GM23248 (cell line): ENCODE measurements at places on chromosomes 1 and 21.

DNA sequence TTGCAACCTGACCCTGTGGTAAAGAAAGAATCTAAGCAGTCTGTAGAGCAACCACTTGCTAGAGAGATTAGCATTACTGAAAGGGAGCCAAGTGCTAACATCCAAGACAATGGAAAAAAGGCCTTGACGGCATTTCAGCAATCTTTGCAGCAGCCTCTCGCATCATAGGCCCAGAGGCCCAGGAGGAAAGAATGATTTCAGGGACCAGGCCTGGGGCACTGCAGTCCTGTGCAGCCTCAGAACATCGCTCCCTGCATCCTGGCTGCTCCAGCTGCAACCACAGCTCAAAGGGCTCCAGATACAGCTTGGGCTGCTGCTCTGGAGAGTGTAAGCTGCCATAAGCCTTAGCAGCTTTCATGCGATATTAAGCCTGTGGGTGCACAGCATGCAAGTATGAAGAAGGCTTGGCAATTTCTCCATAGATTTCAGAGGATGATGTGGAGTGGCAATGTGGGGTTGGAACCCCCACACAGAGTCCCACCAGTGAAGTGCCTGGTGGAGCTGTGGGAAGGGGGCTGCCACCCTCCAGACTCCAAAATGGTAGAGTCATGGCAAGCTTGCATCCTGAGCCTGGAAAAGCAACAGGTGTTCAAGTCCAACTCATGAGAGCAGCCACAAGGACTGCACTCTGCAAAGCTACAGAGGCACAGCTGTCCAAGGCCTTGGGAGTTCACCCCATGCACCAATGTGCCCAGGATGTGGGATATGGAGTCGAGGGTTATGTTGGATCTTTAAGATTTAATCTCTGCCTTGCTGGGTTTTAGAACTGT is 110.6 kb upstream of the HMGB4 start:
- DNase-seq, result no peak

DNA sequence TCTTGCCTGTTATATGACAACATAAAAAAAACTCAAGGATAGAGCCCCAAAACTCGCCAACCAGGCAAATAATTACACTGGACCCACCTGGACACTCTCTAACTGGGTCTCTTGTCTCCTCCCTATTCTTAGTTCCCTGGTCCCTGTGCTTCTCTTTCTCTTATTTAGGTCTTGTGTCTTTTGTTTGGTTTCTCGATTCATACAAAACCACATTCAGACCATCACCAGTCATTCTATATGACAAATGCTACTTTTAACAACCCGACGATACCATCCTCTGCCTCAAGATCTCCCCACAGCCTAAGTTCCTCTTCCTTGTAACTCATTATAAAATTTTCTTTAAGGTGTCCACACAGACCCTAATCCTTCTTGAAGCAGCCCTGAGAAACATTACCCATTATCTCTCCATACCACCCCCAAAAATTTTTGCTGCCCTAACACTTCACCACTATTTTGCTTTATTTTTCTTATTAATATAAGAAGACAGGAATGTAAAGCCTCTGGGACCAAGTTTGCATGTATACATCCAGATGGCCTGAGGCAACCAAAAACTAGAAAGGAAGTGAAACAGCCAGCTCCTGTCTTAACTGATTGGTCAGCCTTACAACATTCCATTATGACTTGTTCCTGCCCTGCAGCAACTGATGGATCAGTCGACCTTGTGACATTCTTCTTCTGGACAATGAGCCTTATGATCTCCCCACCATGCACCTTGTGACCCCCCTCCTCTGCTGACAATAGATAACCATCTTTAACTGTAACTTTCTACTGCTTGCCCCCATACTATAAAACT is 638.2 kb downstream of the AMY1C start:
- DNase-seq, result no peak

DNA sequence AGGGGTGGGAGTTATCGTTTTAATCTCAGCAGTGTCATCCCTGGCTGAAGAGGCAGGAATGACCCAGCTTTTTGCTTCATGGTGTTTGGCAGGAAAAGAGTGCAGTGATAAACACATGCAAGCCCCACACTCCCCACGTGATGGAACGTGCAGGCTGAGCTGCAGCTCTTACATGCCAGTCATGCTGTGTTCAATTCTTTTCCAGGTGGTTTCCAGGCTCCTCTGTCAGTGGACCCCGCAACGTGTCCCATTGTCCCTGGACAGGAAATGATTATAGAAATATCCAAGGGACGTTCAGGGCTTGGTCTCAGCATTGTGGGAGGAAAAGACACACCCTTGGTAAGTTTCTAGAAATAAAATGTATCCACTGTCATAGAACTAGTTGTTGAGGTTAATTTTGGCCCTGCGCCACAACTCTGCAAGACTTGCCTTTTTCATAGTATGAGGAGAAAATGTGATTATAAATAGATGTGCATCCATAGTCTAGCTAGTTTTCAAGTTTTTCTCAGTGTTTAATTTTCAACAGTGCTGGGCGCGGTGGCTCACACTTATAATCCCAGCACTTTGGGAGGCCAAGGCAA is 110.2 kb upstream of the L1TD1 start:
- peak; percentile 8 for DNase-seq

DNA sequence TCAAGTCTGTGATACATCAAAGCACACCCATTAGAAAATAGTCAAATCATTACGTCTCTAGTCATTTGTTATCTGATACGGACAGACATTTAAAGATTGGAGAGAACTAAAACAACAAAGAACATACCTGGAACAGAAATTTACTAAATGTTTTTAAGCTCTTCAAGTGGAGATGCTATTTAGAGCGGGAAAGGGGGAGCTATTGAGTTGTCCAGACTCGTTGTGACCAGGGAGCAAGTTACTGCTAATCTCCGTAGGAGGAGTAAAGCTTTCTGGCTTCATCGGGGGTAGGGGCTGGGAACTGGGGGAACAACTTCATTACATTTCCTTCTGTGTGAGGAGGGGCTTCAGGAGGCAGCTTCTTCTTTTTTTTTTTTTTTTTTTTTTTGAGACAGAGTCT is 129.7 kb downstream of the RNF220 start:
- DNase-seq, result no peak

DNA sequence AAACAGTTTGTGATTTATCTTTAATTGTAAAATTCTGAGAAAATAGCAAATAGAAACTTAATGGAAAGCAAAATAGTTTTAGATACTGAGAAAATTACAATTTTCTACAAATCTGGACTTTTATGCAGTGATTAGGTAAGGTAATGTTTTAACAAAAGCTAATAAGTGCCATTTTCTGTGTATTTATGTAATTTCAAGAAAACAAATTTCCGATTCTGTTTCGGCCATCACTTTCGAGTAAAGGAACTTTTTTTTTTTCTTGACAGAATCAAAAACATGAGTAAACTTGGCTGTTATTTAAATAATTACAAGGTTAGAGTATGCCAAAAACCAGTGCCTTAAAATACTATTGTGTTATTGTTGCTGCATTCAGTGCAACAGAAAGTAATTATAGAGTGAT is 280.4 kb upstream of the C1orf105 start:
- DNase-seq, result no peak

GRCh38 chr1:241637604-241638003 is 2.6 kb downstream of the CHML start:
- peak; percentile 21 for DNase-seq

DNA sequence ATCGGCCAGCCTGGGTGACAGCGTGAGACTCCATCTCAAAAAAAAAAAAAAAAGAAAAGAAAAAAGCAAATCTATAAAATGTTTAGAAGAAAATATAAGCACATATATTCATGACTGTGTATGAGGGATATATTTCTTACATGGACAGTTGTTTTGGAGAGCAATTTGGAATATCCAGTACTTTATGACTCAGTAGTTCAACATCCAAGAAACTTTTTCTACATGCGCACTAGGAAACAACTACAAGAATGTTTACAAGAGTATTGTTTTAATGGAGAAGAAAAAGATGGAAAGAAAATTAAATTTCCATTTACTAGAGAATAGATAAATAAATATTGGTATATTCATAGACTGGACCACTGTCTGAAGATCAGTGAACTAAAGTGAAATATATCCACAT is 77.5 kb downstream of the MAST2 start:
- DNase-seq, result peak; percentile 65

- peak; percentile 38 for DNase-seq
Observed at GRCh38 chr1:63592536-63593302, 492 bp upstream of the PGM1 start.

DNA sequence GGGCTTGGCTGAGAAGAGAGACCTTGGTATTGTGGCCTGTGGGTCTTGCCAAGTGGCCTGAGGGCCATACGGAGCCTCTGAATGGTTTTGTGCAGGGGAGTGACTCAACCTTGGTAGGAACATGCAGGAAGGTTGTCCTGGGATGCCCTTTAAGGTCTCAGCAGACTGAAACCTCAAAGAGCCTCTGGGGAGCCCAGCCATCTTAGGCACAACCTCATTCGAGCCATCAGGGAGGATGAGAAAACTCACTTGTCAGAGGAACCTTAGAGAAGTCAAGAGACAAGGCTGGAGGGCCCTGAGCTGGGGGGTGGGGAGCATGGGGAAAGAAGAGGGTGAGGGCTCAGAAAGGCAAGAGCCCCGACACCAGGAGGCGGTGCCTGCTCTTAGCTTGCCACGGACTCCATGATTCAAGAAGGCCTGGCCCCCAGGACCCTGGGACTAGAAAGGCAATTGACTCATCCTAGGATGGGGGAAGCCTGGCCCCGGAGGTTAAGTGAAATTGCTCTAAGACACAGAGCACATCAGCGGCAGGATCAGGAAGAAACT is 13.0 kb downstream of the IFI6 start:
- DNase-seq, result peak; percentile 97

DNA sequence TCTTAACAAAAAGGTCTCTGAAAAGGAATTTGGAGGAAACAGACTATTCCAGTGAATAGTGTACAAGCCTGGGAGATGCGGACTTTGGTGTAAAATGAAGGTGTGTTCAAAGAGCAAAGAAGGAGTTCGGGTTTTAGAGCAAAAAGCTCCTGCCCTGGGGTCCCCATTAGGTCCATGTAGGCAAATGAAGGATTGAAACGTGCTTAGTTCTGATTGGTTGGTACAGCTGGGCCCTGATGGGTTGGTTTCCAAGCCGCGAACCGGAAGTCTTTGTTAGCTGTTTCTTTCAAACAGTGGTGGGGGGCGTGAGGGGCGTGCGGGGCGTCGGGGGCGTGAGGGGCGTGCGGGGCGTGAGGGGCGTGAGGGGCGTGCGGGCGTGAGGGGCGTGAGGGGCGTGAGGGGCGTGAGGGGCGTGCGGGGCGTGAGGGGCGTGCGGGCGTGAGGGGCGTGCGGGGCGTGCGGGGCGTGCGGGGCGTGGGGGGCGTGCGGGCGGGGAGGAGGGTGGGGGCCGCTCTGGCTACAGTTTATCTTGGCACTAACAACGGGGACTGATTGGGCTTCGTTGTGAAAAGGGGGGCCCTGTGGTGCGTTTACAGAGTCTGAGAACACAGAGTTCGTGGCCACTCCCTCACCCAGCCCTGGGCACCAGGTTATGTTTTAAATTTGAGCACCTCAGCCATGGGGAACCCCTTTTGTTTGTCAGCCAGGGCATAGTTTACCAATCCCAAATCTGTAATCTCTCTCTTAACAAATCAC is 29.4 kb downstream of the LRRC3 start:
- DNase-seq, result no peak

- DNase-seq, result no peak
Observed at GRCh38 chr1:168725831-168726230, 3.2 kb downstream of the DPT start.

GRCh38 chr21:41426676-41427404 is 801 bp downstream of the MX1 start:
- DNase-seq, result no peak
